Osteoblast (primary cell): ENCODE measurements at places on chromosomes 11 and 22. TPM values are rescaled to one million over a fixed set of nuclear protein-coding genes. Genes with fewer than 3 reads are reported as not detected.

Gene SLC25A18
- not detected in 2 replicates for total RNA-seq

Gene XKR3
- not detected in 2 replicates for total RNA-seq

Gene SYNGR1
- 2.1 and 3.6 TPM in 2 replicates for total RNA-seq

Gene OR51F1
- total RNA-seq: not detected in 2 replicates

Gene AKIP1
- 39.1 and 43.6 TPM in 2 replicates for total RNA-seq

Gene TMEM191C
- total RNA-seq: 0.59 and 0.72 TPM in 2 replicates

Gene COPB1
- 245 and 257 TPM in 2 replicates for total RNA-seq

Gene OR10G7
- not detected in 2 replicates for total RNA-seq

Gene ART1
- not detected in 2 replicates for total RNA-seq

Gene DRD4
- total RNA-seq: under 0.01 TPM in 1 of 2 replicates, not detected in the other

Gene SRRD
- 9.7 and 11.2 TPM in 2 replicates for total RNA-seq

Gene PATE4
- total RNA-seq: not detected in 2 replicates

Gene ANKK1
- under 0.01 TPM in 1 of 2 replicates, not detected in the other for total RNA-seq

Gene DCDC1
- 1.1 and 2.4 TPM in 2 replicates for total RNA-seq

Gene COMT
- total RNA-seq: 220 and 288 TPM in 2 replicates

DNA sequence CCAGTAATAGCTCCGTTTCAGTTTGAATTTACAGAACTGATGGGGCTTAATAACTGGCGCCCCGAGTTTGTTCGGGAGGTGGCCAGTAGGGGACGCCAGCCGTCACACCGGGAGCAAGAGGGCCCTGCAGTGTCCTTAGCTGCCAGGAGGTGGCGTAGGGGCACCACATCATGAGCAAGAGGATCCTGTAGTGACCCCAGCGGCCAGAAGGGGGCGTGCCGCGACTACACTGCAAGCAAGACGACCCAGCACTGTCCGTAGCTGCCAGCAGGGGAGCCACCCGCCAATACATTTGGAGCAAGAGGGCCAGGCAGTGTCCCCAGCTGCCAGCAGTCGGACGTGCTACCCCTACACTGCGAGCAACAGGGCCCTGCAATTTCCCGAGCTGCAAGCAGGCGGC is 663.7 kb upstream of the B3GAT1 start:
- DNase-seq: no peak

GRCh38 chr11:106400949-106401570 is 323.6 kb downstream of the AASDHPPT start:
- no peak for DNase-seq

GRCh38 chr11:128156486-128156885 is 430.9 kb downstream of the ETS1 start:
- DNase-seq: no peak

GRCh38 chr11:126115816-126116331 is 53.2 kb upstream of the CDON start:
- DNase-seq: peak; percentile 97

- DNase-seq: no peak
Observed at GRCh38 chr22:25453557-25453956, 110.9 kb upstream of the GRK3 start.

DNA sequence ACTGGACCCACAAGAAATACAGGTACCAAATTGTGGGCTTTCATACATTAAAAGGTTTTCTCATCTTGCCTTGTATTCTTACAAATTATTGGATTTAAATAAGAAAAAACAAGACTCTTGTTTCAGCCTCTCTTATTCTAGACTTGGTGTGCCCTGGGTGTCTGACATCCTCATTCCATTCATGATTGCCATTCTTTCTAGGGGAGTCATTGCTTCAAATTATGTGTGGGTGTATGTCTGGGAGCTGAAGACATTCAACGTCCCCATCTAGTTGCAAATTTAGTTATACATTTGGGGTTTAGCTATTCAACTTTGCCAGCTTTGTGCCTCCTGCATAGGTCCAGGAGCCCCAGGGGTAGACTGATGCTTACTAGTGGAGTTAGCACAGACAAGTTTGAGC is 18.1 kb downstream of the MAML2 start:
- DNase-seq: peak; percentile 93

DNA sequence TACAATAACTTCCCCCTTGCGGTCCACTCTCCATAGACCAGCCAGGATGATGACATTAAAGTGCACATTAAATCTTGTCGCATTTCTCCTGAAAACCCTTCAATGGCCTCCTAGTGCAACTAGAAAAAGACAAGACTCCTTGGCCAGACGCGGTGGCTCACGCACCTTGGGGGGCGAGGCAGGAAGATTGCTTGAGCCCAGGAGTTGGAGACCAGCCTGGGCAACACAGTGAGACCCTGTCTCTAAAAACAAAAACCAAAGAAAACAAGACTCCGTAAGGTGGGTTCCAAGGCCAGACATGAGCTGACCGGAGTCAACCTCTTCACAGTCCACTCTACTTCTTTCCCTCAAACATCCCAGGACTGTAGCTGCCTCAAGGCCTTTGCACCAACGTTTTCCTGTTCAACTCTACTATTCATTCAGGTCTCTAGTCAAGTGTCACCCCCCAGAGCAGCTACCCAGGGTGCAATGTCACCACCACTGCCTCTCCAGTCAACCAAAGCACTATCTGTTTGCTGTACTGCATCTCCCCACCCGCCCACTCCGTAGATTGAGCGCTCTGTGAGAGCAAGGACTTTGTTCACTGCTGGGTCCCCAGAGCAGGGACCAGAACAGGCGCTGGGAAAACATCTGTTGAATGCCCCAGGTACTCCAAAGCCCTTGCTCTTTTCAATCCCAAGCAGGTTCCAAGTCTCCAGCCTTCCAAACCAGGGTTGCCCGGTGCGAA is 739 bp downstream of the ZMAT5 start:
- peak; percentile 45 for DNase-seq

DNA sequence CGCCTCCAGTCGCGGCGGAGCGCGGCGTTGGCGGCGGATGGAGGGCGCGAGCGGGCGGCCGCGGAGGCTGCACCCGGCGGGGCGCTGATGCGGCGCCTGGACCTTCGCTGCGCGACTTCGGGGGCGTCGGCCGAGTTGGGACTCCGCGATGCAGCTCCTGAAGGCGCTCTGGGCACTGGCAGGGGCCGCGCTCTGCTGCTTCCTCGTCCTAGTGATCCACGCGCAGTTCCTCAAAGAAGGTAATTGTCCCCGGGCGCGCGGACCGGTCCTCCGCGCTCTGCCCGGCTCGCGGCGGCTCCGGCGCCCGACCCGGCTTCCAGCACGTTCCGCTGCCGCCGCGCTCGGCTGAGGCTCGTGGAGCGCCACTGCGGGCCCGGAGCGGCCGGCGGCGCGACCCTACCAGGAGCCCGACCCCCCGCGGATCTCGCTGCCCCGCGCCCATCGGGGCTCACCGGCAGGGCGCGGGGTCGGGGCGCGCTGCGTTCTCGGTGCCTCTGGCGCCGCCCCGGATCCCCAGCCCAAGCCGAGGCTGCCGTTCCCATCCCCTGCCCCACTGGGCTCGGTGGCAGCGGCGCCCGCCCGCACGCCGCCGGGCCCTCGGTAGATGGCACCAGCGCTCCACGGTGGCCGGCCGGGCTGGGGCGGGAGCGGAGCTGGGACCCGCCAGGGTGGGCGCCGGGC is 1251.2 kb downstream of the BRD1 start:
- no peak for DNase-seq

DNA sequence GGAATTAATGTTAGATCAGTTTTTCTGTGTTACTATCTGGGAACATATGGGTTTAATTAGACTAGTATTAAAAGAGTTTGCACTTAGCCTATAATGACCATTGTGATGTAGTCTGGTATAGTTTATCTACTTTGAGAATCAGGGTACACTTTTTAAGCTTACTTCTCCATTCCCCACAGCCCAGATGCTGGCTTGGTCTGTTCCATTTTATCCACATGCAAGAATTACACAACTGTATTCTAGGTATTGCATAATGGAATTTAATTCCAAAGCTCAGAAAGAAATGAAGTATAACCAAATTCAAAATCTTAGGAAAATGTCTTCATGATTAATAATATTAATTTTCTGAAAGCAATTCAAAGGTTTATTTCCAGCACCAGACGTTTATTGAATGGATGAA is 122.2 kb upstream of the PDGFD start:
- DNase-seq: no peak

DNA sequence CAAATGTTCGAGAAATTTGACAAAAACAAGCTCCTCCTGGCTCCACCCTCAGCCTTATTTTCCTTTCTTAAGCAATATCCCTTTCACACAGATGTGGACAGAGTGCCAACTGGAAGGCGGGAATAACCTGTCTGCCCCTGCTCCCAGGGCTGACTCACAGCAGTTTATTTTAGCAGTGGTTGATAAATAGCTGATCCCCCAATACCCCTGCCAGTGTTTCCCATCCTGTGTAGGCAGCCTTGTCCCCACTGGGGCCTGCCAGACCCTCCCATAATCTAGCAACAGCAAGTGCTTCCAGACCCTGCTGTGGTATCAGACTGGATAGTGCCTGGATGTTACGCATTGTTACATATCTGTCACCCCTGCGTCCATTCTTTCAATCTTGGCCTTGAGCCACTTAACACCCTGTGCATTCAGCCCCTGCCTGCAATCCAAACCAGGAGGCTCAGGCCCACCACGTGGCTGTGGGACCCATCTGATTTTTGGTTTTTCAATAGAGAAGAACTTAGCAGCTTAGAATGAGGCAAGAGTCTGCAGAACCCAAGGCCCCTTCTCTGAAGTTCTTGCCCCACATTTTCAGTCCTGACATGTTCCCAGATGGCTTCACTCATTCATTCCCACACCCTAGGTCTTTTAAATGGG is 53.7 kb downstream of the PARVA start:
- DNase-seq: peak; percentile 83

GRCh38 chr11:116207019-116207418 is 565.8 kb downstream of the BUD13 start:
- DNase-seq: no peak

GRCh38 chr11:21371044-21371443 is 701.7 kb downstream of the NELL1 start:
- DNase-seq: no peak

DNA sequence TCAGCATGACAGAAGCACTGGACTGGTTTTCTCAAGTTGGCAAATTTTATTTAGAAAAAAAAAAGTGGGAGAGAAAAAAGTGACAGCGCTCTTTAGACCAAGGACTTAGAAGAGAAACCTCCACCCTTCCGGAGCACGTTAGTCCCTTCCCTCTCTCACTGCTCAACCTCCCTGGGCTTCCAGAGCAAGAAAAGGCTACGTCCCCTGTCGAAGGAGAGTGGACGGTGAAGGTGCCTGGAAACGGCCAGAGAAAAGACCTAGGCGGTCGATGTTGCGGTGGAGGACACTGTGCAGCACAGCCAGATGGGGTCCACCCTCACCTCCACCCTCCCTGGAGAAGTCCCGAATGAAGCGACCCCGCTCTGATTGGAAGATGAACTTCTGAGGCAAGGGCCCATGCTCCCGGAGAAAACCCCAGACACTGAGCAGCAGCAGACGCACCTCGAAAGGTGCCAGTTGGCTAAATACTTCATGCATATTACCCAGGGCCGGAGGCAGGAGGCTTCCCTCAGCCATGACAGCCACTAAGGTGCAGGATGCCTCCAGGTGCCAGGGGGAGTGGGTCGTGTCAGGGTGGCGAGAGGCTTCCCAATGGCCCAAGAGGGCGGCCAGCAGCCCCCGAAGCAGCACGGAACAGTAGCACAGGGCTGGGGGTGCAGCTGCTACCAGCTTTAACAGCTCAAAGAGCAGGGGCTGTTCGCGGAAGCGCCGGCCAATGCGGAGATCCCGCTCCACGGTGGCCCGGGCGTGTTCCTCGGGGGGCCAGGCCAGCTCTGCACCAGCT is 604 bp upstream of the GANAB start:
- peak; percentile 65 for DNase-seq

- DNase-seq: peak; percentile 91
Observed at GRCh38 chr11:119373921-119374631, 7.4 kb downstream of the USP2 start.

- DNase-seq: peak; percentile 32
Observed at GRCh38 chr11:2807801-2808241, 77.8 kb downstream of the CDKN1C start.

DNA sequence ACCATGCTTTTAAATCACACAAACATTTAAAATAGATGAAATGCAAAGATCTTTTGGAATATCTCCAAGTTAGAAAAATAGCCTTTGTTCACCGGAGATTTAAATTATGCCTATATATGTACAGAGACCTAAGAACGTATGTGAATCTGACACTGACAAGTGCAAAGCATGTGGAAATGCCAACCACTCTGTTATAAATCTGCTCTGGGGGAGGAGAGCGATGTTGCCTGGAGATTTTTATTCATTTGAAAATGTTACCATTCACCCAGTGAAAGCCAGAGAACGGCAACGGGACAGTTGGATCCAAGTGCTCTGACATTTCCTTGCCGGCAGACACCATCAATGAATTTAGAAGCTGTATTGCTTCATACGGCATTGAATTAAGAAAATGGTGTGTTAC is 39.8 kb upstream of the BMAL1 start:
- DNase-seq: no peak

- DNase-seq: no peak
Observed at GRCh38 chr11:21514316-21514715, 678.6 kb upstream of the ANO5 start.

DNA sequence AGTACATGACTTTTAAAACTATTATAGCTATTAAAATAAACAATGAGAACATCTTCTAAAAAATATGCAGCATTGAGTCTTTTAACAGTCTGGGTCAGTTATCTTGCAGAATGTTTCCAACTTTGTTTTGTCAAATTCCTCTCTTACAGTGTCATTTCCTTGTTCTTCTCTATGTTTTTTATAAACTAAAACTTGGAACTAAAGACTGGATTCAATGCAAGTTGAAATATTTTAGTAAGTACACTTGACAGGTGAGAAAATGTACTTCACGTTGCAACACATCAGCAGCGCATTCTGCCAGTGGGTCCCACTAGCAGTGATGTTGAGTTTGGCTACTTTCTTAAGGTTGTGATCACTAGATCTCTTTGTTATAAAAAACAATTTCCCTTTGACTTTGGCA is 1407.6 kb upstream of the RAG2 start:
- DNase-seq: no peak

DNA sequence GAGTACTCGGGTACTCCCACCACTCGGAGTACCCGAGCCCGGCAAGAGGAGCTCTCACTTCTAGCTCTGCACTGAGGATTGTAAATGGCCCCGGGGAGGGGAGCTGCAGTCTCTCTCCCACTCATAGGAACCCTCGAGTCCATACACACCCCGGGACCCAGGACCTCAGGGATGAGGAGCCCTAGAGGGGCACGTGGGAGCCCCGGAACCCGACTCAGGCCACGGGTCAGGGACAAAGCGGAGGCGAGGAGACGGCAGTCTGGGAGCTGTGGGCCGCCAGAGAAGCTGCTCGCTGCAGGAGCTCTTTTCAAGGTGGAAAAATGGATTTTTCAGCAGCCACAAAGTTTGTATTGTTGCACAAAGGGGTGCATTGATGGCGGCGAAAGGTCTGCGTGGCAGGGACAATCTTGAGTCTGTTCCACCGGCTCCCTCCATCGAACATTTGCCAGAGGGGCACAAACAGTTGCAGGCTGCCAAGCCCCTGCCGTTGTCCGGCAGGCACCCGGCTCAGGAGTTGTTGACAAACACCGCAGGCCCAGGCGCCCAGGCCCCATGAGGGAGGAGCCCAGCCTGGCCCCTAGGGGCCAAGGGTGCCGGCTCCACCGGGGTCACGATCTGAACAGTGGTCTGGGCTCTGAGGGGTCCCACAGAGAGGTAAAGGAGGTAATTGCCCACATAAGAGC is 5.7 kb upstream of the FLI1 start:
- peak; percentile 23 for DNase-seq

DNA sequence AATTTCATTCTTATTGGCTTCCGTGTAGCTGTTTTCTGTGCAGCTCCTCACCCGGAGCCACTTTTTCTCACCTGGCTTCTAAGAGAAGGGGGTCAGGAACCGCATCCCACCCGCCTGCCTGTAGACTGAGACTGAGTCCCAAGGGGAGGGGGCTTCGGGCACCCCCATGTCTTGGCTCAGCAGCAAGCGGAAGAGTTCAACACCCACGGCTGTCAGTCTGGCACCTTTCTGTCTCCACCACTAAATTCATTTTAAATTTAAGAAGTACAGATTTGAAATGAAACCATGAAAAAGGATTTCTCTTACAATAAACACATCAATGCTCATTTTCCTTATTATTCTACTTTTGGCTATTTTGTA is 66.7 kb downstream of the EFCAB6 start:
- no peak for DNase-seq
